Heart left ventricle (tissue), 16 donors: ENCODE measurements at places on chromosomes 7 and 10.

DNA sequence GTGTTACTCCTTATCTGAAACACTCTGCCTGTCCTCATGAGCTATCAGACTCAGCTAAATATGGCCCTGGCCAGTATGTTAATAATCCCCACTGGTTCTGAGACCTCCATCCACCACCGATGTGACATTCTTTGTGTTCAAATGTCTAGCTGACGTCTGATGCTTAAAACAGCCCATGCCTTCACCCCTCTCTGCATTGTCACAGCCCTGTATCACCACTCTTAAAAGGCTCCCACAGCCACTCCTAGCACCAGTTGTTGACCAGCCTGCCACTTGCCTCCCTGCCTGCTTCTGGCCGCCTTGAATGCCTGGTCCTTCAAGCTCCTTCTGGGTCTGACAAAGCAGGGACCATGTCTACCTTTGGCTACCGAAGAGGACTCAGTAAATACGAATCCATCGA, at the start of gene LMOD2:
LMOD2 (plus strand) TSS at position 253 of the 400 bp plus-strand sequence; CDS start at position 351, 98 bp downstream.
- DNase-seq: peak; percentile 80

DNA sequence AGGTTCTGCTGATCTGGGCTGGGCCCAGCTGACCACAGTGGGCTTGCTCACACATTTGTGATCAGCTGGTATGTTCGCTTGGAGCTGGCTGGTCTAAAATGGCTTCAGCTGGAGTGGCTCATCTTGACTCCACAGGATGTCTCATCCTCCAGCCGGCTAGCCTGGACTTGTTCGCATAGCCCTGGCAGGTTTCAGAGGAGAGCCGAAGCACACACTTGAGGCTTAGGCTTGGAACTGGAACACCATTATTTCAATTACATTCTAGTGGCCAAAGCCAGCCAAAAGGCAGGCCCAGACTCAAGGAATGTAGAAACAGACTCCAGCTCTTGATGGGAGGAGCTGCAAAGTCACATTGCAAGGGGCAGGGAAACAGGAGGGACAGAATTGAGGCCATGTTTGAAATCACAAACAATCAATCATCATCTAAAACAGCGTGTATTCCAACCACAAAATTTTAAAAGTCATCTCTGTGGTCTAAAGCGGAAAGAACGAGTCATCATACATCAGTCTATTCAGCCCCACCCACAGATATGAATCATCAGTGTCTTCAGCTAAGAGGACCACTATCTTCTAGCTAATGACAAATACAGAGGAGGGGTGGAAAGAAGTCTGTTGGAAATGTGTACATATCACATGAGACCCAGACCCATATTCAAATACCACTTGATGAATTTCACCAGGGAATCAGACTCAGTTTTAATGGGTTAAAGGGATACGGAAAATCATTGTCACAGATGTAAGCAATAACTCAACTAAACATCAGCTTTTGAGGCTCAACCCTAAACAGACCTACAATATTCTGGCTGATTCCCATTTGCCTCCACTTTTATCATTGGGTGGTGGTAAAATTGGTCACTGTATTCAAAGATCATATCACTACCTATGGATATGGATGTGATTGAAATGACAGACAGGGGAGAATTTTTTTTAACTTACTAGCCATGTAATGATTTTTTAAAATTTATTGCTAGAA, 139.0 kb upstream of the MKLN1 start:
- DNase-seq: no peak

- DNase-seq: no peak
Observed at GRCh38 chr10:63700631-63701156, 179.5 kb downstream of the REEP3 start.

GRCh38 chr10:90111671-90112070, 410.3 kb downstream of the KIF20B start:
- DNase-seq: no peak

- DNase-seq: no peak
Observed at GRCh38 chr7:110626414-110626813, 464.5 kb upstream of the LRRN3 start.

GRCh38 chr7:46781901-46782439, 799.9 kb downstream of the TNS3 start:
- DNase-seq: no peak

GRCh38 chr7:151168003-151168786, 701 bp upstream of the GBX1 start:
- DNase-seq: no peak

DNA sequence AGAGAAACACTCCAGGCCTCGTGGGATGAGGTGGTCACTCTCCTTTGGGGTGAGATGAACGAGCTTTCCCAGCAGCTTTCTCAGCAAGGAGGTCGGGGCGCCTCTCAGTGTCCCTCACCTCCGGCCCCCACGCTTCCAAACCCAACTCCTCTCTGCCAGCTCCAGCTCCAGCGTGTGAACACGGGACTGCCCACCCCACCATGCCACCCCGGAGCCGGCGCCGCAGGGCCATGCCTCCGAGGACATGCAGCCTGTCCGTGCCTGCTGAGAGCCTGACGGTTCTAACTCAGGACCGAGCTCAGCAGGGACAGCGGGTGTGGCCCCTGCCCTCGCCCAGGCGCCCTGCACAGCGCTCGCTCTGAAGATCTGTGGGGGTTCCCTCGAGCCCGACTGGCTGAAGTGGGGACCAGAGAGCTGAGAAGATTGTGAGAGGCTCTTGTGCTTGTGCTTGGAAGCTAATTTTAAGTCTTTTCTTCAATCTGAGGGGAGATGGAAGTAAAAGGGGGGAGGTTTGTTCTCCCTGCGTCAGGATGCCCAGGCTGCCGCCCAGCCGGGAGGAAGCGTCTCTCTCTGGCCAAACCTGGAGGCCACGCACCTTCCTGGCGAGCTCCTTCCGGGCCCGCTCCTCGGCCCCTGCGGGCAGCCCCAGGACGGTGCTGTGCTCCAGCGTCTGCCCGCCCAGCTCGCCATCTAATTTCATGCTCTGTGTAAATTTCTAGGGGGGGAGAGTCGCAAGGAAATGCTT, 5.1 kb upstream of the ADAM8 start:
- DNase-seq: no peak

DNA sequence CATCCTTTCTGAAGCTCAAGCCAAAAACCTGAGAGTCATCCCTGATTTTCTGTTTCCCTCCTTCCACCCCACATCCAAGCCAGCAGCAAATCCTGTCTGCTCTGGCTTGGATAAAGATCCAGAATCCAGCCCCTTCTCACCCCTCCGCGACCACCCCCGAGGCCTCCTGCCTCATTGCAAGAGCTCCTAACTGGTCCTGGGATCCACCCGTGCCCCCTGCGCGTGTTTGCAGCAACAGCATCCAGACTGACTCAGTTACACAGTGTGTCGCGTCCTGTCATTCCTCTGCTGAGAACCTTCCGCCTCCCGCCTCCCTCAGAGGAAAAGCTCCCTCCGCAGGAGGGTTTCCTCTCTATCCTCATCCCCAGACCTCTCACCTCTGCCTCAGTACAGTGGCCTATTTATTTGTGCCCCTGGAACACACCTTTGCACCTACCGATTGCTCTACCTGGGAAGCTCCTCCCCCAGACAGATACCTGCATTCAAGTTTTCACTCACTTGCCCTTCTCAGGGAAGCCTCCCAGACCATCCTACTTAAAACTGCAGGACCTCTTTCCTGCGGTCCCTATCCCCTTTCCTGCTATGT, 21.6 kb upstream of the GRID1 start:
- no peak for DNase-seq

DNA sequence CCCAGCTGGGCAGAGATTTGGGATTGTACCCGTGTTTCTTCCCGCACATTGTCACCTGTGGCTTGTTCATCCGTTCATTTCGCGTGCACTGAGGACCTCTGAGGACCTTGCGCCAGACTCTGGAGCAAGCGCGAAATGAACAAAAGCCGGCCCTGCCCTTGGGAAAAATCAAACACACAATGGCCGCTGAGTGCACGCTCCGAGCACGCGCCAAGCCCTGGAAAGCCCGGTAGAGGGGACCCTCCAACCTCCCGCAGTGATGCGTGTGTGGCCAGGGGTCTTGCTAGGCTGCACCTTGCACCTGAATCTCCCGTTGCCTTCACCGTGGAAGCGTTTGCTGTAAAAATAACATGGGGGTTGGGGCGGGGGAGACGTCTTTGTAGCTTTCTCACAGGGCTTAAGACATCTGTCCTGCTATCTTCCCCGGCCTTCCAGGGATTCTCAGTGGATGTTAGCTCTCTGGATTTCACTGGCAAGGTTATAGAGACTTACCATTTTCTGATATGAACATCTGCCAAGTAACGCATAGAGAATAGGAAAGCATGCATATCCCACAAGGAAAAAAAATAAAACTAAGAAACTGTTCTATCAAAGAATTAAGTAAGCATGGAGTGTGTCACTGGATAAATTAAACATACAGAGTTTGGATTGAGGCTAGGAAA, 37.3 kb downstream of the ZNF777 start:
- no peak for DNase-seq
